ENCODE measurements at places on chromosomes 4 and X.
A peak's percentile ranks its signal among the peaks of the same experiment; 100 is the strongest.

DNA sequence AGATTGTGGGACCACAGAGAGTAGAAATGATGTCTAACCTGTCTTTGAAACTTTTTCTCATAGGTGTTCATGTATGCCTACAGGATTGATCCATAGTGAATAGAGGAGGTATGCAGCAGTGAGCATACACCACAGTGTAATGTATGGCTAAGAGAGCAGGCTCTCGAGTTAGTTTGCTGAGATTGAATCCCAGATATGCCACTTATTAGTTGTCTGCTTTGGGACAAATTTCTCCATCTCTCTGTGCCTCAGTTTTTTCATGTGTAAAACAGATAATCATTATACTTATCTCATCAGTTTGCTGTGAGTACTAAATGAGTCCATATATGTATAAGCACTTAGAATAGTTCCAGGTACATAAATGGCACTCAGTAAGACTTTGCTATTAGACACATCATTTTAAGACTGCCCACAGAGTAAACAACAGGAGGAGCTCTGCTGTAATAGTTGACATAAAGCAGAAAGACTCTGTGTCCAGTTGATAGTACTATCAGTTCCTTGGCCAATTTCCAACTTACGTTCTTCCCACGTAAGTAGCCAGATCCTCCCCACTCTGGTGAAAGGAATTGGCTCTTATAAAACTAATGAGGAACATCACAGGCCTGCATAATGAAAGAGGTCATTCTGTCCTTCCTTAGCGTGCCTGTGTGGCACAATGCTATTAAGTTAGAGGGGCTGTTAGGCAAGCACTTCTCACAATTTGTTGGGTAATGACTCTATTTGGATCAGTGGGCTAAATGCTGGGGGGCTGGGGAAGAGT, 20.7 kb upstream of the RNF150 start:
- no peak for DNase-seq

DNA sequence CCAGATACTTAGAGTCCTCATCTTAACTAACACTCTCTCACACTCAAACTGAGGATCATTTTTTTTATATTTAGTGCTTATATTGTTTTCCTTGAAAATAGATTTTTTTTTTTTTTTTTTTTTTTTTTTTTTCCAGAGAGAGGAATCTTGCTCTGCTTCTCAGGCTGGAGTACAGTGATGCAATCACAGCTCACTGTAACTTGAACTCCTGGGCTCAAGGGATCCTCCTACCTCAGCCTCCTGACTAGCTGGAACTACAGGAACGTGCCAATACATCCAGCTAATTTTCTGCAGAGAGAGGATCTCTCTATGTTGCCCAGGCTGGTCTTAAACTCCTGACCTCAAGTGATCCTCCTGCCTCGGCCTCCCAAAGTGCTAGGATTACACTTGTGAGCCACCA, 650.3 kb upstream of the ATOH1 start:
- no peak for DNase-seq

GRCh38 chr4:10079912-10080588, 36.5 kb downstream of the WDR1 start:
- DNase-seq = no peak

- DNase-seq = peak; percentile 44
These were observed 12.0 kb upstream of the MAP7D2 start for GRCh38 chrX:20128670-20129069.

DNA sequence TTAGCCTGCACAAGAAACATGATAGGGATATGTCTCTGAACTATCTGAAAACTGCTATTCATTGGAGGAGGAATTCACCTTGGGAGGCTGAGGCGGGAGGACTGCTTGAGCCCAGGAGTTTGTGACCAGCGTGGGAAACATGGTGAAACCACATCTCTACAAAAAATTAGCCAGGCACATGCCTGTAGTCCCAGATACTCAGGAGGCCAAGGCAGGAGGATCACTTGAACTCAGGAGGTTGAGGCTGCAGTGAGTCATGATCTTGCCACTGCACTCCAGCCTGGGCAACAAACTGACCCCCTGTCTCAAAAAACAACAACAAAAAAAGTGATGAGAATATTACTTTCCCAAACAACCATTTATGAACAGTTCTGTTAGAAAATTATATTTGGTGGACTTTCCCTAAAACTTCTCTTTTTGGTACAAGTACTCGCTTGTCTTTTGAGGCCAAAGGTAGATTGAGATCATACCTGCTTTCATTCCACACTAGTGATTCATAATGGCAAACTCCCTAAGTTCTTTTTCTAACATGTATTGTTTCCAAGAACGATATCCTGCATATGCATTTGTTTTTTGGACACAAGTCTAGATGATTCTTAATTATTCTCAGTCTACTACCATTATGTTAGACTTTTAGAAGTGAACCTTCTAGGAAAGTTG, 33.4 kb downstream of the METTL14 start:
- no peak for DNase-seq

- DNase-seq = no peak
These were observed at the start of gene TLR3 for GRCh38 chr4:186068581-186069348. Gene TLR3, plus strand, starts transcription at chr4:186069156. Its CDS starts 7,464 bp downstream, at chr4:186076620.

DNA sequence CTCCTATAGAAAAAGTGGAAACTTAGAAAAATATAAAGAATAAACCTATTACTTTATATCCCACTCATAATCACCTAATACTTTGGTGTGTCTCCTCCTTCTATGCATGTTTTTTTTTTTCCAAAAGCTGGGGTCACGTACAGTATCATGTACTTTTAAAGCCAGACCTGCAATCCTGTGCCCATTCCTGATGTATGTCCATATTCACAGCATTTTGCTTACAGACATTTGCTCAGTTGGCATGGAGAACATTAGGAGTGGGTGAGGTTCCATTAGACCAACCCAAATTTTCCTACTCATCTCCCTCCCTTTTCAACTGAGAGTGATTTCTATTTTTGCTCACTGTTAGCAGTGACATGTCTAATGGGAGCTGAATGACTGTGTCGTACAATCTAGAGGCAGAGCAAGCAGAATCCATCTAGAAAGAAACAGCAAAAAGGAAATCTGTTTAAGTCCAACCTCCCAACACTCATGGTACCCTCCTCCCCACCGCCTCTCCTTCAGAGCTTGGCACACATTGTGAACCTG, 195.6 kb upstream of the KLF3 start:
- no peak for DNase-seq

DNA sequence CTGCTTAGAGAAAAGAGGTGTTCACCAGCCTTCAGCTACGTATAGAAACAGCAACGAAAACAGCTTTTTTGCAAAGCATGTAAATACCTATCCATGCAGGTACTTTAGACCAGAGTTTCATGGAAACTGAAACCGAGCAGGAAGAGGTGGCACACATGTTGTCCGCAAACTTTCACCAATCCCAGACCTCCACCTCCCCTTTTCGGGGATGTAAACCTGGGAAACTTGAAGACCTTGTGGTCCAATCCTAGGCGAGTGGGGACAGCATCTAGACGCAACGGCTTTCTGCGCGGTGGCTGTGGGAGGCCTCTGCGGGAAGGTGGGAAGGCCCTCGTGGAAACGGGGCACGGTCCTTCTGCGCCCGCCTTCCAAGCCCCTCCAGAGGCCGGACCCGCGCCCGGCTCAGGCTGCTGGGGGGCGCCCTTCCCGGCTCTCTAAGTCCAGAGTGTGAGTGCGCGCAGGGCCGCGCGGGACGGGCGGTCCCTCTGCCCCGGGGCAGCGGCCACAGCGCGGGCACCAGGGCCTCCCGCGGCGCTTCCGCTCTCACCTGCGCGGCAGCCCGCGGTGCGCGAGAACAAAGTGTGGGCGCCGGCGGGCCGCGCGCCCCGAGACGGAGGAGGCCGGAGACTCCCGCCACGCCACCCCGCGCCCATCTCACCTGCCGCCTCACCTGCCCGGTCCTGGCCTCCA, 830 bp upstream of the SHROOM2 start:
- DNase-seq = no peak

GRCh38 chr4:10074767-10075105, 41.9 kb downstream of the WDR1 start:
- DNase-seq = no peak

- no peak for DNase-seq
These were observed 35.9 kb upstream of the MSANTD1 start for GRCh38 chr4:3213106-3213425.

DNA sequence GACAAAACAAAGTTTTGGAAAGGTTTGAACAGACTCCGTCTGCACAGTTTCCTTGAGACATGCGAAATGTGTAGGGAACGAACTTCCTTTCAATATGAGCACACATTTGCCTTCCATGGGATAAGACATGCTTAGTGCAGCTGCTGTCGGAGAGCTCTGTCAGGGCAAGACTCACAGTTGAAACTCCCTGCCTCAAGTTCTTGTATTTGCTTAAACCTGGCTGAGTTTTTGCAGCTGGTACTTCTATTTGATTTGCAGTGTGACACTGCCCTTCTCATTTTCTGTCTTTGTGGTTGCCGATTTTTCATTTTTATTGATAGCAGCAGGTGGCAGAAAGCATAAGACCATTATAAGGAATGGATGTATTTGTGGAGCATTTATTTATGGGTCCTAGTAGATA, 18.2 kb upstream of the RHOH start:
- no peak for DNase-seq

DNA sequence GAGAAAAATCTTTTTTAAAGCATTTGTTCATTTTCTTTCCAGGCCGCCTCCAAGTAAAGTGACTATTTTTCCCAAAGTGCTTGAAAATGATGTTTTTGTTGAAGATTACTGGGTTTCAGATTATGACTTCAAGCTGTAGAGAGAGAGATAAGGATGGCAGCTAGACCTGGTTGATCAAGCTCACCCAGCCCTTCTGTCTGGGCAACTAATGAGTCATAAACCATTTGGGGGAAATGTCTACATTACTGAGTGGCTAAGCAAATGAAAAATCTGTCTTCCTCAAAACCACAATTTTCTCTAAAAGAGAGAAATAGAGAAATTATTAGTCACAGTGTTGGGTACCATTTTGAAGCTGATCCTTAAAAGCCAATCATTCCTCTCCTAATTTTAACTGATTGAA, 355.4 kb upstream of the CPEB2 start:
- DNase-seq = no peak

DNA sequence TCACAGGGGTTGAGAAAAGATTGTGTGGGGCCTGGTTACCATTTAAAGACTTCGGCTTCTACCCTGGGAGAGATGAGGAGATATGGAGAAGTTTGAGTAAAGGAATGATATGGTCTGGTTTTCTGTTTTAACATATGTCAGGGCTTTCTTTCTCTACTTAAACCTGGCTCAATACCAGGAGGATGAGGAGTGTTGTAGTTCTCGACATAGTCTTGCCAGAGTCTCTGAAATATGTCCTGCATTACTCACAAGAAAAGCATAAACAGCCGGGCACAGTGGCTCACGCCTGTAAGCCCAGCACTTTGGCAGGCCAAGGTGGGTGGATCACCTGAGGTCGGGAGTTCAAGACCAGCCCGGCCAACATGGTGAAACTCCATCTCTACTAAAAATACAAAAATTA, 16.4 kb upstream of the ACE2 start:
- no peak for DNase-seq

DNA sequence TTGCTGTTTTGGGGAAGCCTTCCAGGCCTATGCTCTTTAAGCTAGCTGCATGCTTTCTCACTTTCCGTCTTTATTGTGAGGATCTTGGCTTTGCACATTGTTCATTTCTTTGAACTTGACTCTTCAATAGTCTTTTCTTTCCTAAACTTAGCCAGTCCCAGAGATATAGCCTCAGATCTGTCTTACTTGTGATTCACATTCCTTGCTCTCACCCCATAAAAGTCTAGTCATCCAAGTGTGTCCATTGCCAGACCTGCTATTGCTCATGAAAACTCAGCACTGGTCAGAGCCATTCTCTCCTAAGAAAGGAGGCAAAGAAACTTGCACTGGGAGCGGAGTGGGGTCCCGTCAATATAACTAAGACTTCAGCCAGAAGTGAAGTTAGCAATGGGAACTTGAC, 275.0 kb upstream of the CTSO start:
- no peak for DNase-seq

DNA sequence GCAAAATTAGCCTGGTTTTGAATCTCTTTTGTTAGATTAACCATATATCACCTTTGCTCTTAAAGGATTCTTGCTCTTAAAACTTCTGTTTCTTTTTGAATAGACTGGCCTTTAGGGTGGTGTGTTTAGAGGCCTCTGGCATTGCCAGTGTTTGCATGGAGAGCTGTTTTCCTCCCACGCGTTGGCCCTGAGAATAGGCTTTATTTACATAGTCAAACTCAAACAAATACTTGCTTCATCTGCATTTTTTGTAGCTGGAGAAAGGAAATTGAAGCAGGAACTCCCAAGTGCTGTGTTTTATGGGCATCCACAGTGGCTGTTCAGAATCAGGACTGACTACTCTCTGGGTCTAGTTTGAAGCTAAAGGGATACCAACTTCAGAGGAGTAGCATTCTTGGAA, 2.7 kb downstream of the SHROOM2 start:
- peak; percentile 69 for DNase-seq

DNA sequence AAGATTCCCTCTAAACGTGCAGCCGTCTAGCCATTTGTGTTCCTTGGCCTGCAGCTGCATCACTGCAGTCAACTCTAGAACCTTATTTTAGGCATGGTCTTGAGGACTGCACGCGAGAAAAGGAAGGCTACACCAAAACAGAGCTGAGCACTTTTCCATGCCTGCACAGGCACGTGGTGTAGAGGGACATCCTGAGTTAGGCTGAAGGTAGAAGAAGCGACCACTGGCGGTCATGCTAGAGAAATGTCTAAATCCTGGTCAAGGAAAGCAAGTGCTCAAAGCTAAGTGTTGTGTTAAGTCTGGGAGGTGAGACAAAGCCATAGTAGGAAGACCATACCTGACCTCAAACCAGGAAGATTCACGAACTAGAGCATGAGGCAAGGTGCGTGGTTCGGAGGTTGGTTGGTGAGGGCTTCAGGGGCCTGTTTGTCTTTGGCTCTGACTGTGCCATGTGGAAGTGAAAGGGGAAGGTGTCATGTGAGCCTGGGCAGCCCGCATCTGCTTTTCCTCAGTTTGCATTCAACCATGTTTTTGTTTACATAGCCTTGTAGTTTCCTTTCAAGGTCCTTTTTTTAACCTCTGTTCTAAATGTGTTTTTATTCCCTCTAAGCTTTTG, 203.8 kb downstream of the AASDH start:
- DNase-seq = no peak

- no peak for DNase-seq
These were observed 748 bp downstream of the CFP start for GRCh38 chrX:47628982-47629381.

GRCh38 chr4:71241501-71242288, 97.1 kb upstream of the SLC4A4 start:
- DNase-seq = no peak

GRCh38 chrX:24956828-24957227, 58.9 kb downstream of the ARX start:
- no peak for DNase-seq

DNA sequence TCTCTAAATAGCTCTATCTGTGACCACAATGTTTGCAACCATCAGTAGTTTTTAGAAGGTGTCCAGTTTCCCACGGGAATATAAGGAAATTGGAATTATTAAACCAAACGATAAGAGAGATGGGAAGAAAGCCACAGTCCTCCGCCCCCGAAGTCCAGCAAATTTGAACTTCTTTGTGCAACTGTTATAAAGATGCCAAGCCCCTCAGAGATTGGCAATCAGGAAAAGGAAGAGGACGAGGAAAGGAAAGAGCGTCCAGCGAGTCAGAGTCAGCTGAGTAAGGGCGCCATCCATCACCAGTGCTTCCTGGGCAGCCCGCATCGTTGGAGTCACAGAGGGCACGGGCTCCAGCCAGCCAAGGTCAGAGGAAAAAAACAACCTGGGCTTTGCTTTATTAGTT, 35.7 kb downstream of the LDB2 start:
- DNase-seq = no peak

Measured in HAP-1 (cell line).